ENCODE measurements at places on chromosomes 2 and 18.

DNA sequence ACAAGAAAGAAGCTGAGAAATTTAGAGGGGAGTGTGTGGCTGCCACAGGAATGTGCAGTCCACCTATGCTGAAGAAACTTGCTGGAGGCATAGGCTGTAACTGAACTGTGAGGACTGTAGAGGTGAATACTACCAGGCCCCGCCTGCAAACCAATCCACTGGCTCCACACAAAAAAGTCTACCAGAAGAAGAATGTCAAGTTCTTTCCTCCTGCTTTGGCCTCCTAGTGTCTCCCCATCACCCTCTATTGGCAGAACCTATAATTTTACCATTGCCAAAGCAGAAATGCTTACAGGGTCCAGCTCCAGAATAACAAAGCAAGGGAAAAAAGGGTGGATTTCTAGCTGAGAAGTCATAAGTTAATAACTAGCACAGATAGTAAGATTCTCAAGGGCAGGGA is 5.9 kb upstream of the ATP5MC3 start:
- no peak for DNase-seq

DNA sequence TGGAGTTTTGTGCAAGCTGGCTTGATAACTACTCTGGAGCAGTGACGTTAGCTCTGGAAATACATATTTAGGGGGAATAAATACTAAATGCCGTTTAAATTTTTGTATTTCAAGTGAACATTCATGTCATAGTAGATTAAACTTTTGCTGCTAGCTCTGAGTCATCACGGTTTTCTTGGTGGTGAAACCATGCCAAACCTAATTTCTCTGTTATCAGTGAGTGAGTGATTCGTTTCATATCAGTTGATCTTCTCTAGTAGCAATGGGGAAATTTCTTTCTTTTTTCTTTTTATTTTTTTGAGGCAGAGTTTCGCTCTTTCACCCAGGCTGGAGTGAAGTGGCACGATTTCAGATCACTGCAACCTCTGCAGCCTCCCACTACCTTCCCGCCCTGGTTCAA is 211.1 kb downstream of the PTPRM start:
- DNase-seq = no peak

GRCh38 chr2:63432373-63432772 is 155.9 kb downstream of the WDPCP start:
- DNase-seq = no peak

- no peak for DNase-seq
Measured at GRCh38 chr2:28093768-28094167, 203.2 kb downstream of the BABAM2 start.

DNA sequence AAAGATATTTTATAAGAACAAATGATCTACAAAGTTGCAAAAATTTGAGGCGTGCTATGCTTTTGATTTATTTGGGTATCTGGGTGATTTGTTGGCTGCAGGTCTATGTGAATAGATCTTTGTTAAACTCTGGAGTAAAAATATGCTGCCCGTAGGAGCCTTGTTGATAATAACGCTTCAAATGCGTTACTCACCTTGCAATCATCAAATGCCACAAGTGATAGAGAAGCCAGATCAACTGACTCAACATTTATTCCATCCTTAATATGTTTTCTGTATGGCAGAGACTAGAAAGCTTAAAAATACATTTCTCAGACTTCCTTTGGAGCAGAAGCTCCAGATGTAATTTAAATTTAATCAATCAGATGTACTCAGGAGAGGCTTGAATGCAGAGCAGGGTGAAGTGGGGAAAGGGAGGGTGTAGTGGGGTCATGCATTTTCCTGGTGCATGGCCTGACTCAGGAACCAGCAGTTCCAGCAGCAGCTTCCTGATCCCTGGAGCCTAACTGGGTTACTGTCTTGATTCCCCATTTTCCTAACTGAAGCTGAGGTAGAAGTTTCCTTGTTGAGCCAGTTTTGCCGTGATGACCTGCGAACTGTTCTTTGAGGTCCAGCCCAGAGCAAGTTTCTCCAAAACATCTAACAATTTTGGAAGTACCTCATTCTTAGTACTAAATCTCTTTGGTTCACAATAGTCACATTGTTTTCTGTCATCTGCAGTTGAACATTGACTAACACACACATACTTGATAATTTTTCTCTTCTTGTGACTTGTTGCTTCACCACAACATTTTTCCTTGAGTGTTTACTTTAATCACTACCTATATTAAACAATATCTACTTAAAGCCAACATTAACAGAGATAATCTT is 284.7 kb upstream of the CWC22 start:
- no peak for DNase-seq

GRCh38 chr18:56835331-56835730 is 184.2 kb downstream of the WDR7 start:
- DNase-seq = no peak

- no peak for DNase-seq
Measured at GRCh38 chr2:48258481-48259149, 271.3 kb upstream of the STON1 start.

DNA sequence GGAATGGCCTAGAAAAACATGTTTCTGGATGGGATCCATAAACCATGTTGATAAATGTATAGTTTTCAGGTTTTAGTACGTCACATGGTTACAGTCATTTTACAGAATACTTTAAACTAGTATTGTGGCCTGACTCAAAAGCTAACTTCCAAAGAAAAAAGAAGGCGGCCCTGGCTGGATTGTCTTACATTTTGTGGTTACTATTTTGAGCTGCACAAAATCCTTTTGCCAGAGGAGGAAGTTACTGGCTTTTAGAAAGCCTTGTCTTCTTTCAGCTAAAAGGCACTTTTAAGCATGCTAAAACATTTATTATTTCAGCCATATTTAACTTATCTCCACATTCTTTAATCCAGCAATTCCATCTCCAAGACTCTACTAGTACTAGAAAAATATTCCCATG is 227.9 kb downstream of the CDH2 start:
- DNase-seq = no peak

- DNase-seq = no peak
Measured at GRCh38 chr2:185802926-185803325, 64.3 kb downstream of the FSIP2 start.

- DNase-seq = peak; percentile 95
Measured at GRCh38 chr2:86017901-86018896, 87.5 kb downstream of the POLR1A start.

DNA sequence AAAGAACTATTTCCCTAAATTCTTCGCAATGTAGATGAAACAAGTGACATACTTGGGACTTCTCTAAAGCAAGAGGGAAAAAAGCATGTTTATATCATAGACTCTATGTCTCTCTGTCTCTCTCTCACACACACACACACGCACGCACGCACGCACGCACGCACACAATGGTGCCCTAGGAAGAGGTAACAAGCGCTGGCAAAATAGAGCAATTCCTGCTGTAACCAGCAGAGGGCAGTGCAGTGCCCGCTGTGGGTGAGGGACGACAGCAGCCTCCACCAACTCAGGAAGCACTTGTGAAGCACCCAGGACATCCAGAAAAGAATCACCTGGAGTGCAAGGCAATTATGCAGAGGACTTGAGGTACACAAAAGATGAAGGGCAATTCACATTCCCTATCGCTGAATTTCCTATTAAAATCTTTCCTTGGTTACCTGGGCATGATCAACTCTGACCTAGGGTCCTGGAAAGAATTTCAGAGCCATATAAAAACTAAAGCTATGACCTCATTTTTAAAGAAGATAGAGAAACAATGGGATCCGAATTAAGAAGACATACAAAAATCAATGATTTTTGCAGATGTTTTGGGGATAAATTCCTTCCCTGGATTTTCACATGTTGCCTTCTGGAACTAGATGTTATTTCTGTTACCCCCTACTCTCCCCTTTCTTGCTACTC is 166.4 kb downstream of the PDE11A start:
- DNase-seq = peak; percentile 70

- DNase-seq = no peak
Measured at GRCh38 chr2:59745085-59745484, 808.4 kb downstream of the BCL11A start.

All from kidney (tissue), 22 donors.